ENCODE measurements at places on chromosomes 7 and 10.

DNA sequence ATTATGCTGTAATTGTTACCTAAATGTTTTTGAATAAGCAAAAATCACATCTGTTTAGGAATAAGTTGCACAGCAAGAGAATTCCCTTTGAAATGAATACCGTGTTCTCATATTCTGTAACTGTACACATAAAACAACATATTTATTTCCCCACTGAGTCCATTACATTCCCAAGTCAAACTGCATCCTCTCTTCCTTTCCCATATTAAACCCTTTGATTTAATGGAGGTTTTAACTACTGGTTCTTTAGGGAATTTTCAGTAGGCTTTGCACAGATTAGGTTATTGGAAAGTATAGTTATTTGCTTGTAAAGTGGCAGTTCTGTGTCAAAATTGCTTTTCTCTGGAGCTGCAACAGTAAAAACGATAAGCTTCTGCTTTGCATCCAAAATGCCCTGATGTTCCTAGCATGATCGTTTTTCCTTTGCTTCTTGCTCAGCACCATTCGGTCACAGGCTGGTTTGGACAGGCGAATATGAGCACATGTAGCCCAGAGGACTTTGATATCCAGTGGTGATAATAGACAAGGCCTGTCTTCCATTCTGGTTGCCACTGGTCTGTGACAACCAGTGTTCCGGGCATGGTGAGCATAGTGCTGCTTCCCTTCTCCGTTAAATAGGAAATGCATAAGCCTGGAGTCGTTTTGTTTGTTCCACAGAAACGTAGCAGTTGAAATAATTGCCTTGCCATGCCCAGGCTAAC lies 696.1 kb downstream of the AUTS2 start:
- no peak for DNase-seq

GRCh38 chr7:69860486-69860885 lies 262.2 kb downstream of the AUTS2 start:
- no peak for DNase-seq

- DNase-seq = no peak
Observed at GRCh38 chr7:137968890-137969289, 33.0 kb downstream of the CREB3L2 start.

DNA sequence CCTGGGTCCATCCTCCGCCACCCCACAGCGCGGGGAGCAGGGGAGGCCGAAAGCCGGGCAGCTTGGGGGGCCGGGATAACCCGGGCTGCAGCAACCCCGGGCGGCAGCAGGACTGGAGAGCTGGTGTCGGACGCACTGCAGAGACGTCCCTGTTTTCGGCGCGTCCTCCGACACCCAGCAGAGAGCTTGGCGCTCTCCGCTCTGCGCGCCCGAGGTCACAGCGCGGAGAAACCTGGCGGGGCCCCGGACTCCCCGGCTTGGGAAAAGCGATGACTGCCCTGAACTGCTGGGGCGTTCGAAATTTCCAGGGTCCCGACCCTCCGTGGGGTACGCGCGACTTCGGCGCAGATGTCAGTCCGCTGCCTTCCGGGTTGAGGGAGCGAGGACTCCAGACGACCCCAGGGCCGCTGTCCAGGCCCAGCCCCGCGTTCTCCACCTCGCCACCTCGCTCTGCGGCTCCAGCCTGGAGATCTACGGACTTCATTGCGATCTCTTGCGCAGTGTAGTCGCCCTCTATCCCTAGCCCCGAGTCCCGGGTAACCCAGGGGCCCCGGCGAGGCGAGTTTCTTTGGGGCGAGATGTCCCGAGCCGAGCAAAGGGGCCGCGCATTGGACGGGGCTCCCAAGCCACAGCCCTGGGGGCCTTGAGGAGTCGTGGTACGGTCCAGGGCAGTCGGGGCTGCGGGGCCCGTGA lies 617 bp upstream of the FOXI2 start:
- DNase-seq = no peak

DNA sequence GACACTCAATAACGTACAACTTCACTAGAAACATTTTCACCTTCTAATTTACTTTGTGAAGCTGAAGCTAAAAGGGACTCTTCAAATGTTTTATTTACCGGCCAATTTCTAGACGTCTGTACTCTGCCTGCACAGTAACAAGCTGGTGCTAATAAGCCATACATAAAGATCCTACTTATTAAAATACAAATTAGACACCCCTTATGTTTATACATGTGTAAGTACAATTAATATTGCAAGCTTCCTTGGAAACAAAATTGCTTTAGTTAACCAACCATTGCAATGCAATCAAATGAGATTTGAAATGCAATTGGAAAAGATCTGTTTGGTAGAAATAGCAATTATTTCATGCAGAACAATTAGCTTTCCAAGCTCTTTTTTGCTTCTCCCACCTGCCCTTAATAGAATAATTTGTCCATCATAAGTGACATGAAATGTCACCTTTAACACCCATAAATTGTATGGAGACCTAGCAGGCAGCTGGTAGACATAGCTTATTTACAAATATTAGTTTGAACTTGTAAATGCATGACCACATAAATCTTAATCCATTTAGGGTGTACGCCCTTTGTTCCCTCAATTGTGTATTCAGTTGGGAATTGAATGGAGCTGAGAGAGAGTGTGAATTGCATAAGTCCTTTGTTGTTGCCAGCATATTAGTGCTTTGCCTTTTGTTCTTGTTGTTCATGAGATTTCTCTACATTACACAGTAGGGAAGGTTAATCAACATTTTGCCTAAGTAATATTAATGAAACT lies 277.1 kb downstream of the CACNA2D1 start:
- DNase-seq = no peak

GRCh38 chr10:83917537-83918506 lies 221.5 kb upstream of the GHITM start:
- DNase-seq = no peak

- no peak for DNase-seq
Observed at GRCh38 chr7:29723599-29723998, 82.7 kb upstream of the WIPF3 start.

All from stimulated activated CD8-positive, alpha-beta memory T cell treated with anti-CD3 and anti-CD28 coated beads, Interleukin-7, amount 100 ng/mL, for 48 hours (primary cell).